ENCODE measurements at places on chromosomes 2 and 18. TPM values are rescaled to one million over a fixed set of nuclear protein-coding genes. Genes with fewer than 3 reads are reported as not detected.

Gene UGP2
- total RNA-seq = 276 TPM

- no peaks in the 10 kb centered on the region for H3K36me3 ChIP-seq
- no peak for DNase-seq
- H3K27ac ChIP-seq = no peak overlapping the region
- H3K27me3 ChIP-seq = no peaks in the 10 kb centered on the region
- no peak overlapping the region for H3K4me3 ChIP-seq
- no peaks in the 10 kb centered on the region for H3K4me1 ChIP-seq
These were observed 42.3 kb downstream of the FSIP2 start for GRCh38 chr2:185780890-185781289.

- peak overlapping the region; percentile 57 for H3K4me3 ChIP-seq
- no peak for DNase-seq
- H3K27ac ChIP-seq = no peak overlapping the region
- no peaks in the 10 kb centered on the region for H3K27me3 ChIP-seq
- H3K4me1 ChIP-seq = peaks cover 25% of the 10 kb centered on the region
These were observed 2.7 kb upstream of the LRP2 start for GRCh38 chr2:169365029-169365480.

DNA sequence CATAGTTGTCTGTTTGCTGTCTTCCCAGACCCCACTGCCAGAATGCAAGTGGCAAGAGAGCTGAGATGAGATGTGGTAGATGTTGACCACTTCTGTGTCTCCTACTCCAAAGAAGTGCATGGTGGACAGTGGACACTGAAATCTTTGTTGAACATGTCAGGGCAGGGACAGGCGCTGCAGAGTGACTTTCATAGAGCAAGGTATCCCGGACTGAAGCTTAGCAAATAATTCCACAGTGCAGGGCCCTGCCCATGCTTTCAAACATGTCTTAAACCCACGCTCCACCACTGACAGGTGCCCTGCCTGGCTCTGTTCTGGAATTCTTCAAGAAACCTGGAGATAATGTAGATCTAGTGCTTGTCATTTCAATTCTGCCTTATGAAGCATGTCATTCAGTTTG lies 470.5 kb upstream of the ID2 start:
- no peaks in the 10 kb centered on the region for H3K36me3 ChIP-seq
- no peak overlapping the region for H3K27ac ChIP-seq
- DNase-seq = no peak
- H3K27me3 ChIP-seq = no peaks in the 10 kb centered on the region
- no peaks in the 10 kb centered on the region for H3K4me1 ChIP-seq

Measured in right lobe of liver (tissue), 6 donors.